ENCODE measurements at places on chromosomes 11 and 22. TPM values are rescaled to one million over a fixed set of nuclear protein-coding genes. Genes with fewer than 3 reads are reported as not detected.

DNA sequence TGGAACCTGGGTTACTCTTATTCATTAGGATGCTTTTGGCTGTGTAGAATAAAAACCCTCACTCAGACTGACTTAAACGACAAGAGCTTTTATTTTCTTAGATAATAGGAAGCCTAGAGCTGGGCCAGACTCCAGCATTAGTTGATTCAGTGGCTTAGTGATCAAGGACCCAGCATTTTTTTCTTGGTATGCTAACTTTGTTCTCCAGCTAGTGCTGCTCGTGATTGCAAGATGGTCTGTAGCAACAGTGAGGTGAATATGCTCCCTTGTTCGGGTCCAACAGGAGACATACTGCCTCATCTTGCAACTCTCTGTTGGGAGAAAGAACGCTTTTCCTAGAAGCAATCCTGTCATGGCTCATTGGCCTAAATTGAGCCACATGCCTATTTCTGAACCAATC lies 33.4 kb downstream of the INSC start:
- no peak for DNase-seq

- no peak for DNase-seq
These were observed 112.0 kb downstream of the PLEKHA7 start for GRCh38 chr11:16902182-16902581.

- DNase-seq: no peak
These were observed 469 bp downstream of the ZBED5 start for GRCh38 chr11:10857459-10857708.

GRCh38 chr11:129795089-129795488 lies 20.6 kb upstream of the TMEM45B start:
- DNase-seq: no peak

DNA sequence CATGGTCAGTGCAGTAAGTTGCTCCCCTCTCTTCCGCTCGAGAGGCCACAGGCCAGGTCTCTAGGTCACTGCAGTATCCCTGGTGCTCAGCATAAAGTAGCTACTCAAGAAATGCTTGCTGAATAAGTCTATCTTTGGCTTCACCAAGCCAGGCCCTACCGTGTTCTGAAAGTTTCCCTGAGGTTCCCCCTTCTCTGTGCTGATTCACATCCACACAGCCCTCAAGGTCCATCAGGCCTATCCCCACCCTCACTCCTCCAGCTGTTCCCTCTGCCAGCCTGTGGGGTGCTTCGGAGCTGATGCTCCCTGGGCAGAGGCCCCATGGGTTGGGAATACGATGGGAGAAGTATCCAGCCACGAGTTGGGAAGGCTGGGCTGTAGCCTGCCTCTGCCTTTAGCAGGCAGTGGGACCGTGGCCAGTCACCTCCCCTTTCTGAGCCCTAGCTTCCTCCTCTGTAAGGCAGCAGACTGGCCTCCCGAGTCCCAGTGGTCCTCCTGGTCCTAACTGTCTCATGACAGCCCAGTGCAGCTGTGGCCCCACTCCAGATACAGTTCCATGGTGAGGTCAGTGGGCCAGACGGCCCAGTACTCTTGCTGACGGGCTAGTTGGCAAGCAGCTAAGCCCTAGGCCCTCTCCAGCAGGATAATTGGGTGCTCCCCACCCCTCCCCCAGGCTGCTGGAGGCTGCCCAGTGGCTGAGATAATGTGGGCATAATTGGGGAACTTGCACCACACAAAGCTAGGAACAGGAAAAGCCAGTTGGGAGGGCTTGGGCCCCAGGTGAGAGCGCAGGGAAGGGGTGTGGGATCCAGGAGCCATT lies 48.2 kb downstream of the NECTIN1 start:
- no peak for DNase-seq

DNA sequence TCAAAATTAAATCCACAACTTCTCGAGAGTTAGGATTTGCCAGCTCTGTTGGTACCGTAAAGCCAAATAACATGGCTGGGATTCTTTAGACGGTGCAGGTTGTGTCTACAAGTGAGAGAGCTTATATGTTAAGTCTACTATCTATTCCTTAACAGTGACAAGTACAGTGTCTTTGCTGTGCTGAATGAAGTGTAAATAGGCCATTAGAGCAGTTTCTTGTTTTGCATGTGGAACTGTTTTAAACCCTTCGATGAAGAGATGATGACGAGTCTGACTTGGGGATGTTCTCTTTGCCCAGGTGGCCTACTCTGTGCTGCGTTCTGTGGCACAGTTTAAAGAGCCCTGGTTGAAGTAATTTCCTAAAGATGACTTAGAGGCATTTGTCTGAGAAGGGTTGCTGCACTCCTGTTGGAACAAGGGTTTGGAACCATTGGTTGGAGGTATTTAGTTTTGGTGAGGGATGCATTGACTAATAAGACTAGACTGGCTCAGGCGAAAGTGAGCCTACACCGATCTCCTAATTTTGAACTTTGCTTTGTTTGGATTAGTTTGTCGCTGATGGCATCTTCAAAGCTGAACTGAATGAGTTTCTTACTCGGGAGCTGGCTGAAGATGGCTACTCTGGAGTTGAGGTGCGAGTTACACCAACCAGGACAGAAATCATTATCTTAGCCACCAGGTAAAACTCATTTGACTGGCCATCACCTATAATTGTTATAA lies 988 bp downstream of the RPS3 start:
- DNase-seq: no peak

DNA sequence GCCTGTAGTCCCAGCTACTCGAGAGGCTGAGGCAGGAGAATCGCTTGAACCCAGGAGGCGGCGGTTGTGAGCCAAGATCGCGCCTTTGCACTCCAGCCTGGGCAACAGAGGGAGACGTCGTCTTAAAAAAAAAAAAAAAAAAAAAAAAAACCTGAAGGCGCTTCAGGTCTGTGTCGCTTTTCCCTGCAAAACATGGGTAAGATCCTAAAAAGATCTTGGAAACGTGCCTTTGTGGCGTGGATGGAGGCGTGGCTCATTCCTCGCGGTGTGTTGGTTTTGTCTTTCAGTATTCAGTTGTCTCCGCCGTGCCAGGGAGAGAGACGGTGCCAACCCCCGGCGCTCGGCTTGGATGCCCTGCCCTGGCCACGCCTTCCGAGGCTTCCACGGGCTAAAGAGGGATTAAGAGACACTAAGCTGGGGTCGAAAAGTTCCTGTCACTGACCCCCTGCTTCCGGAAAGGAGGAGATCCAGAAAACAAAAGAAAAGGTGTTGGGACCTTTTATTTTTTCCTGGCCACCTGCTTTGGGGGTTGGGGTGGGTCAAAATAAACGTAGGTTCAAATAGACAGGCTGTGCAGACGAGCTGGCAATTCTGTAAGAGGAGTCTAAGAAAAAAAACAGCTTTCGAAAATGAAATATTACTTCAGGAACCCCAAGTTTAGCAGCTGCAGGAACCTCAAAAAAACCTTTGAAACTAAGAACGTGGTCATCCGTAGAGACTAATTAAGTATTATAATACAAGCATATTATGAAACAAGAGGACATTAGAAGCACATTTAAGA lies 1.1 kb upstream of the SLC35F2 start:
- no peak for DNase-seq

- DNase-seq: no peak
These were observed 37.2 kb upstream of the ADSL start for GRCh38 chr22:40308999-40309573.

GRCh38 chr22:47276450-47276820 lies 514.0 kb downstream of the TBC1D22A start:
- DNase-seq: no peak

GRCh38 chr11:102147015-102147414 lies 36.8 kb downstream of the YAP1 start:
- no peak for DNase-seq

DNA sequence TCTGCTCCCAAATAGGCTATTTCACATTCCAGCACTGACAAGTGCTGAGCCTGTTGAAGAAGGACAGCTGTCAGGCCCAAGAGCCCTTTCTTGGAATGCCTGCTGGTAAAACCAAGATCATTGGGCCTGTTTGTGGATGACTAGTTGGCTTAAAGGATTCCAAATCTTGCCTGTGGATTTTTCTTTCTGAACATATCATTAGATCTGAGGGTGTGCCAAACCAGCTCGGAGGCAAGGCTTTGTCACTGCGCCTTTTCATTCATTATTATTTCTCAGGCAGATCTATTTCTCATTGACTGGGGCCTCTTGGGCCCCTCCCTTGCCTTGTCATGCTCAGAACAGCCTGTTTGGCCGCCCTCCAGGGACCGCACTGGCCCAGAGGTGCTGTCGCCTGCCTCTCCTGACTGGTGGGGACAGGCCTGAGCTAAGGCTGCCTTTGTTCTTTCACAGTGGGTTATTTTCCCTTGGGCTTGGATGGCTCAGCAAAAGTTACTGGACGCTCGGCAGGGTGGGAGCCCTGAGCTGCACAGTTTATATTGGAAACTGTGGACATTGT lies 222.7 kb upstream of the SESN3 start:
- peak; percentile 14 for DNase-seq

DNA sequence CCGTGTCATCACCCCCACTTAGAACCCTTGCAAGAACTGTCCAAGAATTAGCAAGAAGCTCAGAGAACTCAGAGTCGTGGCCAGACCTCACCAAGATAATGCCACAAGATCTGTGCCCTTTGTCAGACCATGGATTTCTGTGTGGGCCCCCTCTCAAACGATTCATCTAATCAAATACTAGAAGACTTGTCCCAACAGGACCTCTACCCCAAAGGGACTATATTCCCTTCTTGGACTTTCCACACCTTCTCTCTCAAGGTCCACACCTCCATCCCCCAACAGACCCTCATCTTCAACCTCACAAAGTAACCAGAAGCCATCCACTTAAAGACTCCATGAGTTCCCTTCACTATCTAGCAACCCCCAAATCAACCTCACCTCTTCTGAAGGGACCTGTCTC lies 2.8 kb downstream of the POLR3H start:
- DNase-seq: no peak

DNA sequence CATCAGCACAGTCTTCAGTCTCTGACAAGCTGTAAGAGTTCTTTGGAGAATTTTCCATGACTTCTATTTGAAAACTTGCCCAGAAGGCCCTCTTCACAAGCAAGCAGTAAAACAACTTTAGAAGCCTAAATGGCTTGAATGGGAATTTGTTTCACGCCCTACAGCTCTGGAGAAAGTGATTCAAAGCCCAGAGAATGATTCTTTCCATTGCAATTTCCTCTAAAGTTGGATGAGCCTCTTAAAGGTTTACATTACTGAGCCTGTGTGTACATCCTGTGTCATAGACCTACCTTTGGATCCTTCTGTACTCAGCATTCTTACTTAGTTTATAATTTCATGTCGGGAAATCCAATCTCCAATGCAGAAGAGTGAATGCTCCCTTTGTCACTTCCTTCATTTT lies 6.8 kb upstream of the OR8B3 start:
- DNase-seq: no peak

TNNT3 gene
- not detected for total RNA-seq

ADAMTS15 gene
- 2.4 TPM for total RNA-seq

HBE1 gene
- 15.1 TPM for total RNA-seq

OSM gene
- total RNA-seq: 0.41 TPM

B4GALNT4 gene
- total RNA-seq: 88.9 TPM

OR5P2 gene
- not detected for total RNA-seq

TRAPPC4 gene
- 68.1 TPM for total RNA-seq

C11orf24 gene
- 5.7 TPM for total RNA-seq

SEC14L2 gene
- total RNA-seq: 6.5 TPM
